ENCODE measurements at places on chromosomes 2 and 18.

DNA sequence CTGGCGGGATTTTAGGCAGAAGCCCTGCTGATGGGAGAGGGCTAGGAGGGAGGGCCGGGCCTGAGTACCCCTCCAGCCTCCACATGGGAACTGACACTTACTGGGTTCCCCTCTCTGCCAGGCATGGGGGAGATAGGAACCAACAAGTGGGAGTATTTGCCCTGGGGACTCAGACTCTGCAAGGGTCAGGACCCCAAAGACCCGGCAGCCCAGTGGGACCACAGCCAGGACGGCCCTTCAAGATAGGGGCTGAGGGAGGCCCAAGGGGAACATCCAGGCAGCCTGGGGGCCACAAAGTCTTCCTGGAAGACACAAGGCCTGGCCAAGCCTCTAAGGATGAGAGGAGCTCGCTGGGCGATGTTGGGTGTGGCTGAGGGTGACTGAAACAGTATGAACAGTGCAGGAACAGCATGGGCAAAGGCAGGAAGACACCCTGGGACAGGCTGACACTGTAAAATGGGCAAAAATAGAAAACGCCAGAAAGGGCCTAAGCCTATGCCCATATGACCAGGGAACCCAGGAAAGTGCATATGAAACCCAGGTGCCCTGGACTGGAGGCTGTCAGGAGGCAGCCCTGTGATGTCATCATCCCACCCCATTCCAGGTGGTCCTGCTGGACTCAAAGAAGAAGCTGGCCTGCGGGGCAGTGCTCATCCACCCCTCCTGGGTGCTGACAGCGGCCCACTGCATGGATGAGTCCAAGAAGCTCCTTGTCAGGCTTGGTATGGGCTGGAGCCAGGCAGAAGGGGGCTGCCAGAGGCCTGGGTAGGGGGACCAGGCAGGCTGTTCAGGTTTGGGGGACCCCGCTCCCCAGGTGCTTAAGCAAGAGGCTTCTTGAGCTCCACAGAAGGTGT lies 8.5 kb downstream of the PROC start:
- DNase-seq: no peak

- DNase-seq: no peak
Observed at GRCh38 chr2:239973386-239973785, 51.8 kb downstream of the NDUFA10 start.

DNA sequence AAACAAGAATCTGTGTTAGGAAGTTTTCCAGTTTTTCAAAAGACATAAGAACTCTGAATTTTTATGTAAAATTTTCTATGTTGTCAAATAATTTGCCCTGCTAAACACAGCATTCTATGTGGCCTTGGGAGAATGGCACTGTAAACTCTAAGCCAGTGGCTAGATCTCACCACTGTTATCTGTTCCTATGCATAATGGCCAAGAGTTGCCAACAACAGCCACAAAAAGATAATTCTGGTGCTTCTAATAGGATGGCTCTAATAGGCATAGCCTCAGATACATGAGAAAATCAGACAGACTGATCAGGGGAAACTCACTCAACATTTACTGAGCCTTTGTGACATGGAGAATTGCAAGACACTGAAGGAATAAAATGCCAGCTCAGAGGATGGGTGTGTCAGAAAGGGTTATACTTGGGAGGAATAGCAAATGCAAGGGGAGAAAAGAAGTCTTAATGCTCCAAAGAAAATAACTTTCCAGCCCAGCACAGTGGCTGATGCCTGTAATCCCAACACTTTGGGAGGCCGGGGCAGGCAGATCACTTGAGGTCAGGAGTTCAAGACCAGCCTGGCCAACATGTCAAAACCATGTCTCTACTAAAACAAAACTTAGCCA lies 63.7 kb downstream of the COBLL1 start:
- no peak for DNase-seq

DNA sequence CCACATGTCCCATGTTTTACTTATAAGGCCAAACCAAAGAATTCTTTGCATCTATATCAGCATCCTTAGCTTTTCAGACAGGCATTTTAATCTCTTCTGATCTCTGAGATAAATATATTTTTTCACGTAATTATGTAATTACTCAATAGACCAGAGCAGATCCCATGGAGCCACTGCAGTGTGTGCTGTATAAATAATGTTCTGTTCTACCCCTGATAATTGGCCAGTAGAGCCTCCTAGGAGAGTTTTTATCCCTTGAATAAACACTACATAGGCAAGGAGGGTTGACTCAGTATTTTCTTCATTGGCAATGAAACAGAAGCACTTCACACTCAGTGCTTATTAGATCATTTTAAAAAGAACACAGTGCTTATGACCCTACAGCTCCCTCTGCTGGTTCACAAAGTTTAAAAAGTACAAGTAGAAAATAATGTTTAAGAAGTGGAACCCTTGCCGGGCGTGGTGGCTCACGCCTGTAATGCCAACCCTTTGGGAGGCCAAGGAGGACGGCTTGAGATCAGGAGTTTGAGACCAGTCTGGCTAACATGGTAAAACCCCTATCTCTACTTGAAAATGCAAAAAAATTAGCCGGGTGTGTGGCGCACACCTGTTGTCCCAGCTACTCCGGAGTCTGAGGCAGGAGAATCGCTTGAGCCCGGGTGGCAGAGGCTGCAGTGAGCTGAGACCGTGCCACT lies 91.9 kb downstream of the PPP1R1C start:
- peak; percentile 32 for DNase-seq

DNA sequence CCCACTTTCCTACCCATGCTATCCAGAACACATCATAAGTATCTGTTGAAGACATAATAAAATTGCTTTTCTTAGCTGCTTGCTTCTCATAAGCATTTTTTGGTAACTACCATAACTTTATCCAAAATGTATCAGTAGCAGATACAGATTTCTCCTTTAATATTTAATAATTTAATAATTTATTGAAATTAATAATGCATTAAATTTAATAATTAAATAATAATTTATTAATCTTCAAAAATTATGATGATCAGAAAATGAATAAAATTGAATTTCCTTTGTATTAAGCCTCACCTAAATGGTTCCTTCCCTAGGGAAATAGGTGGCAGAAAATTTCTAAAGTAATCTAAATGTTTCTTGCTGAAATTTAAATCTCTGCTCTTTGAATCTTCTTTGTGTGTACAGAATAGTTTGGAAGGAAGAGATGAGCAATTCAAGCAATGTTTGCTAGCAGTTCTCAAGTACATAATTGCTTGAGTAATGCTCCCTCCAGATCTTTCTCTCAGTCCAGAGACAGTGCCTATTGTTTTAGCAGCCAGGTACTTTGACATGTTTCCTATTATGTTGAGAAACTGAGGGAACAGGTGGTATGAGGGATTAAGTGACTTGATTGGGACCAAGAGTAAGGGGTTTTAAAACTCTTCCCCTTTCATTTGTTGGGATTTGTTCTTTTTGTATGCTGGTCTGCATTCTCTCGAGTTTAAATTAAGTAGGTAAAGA lies 123.1 kb upstream of the CYP26B1 start:
- DNase-seq: no peak

GRCh38 chr2:241774419-241775222 lies 2.0 kb upstream of the GAL3ST2 start:
- peak; percentile 30 for DNase-seq

GRCh38 chr2:172326211-172326509 lies 101.2 kb upstream of the ITGA6 start:
- no peak for DNase-seq

DNA sequence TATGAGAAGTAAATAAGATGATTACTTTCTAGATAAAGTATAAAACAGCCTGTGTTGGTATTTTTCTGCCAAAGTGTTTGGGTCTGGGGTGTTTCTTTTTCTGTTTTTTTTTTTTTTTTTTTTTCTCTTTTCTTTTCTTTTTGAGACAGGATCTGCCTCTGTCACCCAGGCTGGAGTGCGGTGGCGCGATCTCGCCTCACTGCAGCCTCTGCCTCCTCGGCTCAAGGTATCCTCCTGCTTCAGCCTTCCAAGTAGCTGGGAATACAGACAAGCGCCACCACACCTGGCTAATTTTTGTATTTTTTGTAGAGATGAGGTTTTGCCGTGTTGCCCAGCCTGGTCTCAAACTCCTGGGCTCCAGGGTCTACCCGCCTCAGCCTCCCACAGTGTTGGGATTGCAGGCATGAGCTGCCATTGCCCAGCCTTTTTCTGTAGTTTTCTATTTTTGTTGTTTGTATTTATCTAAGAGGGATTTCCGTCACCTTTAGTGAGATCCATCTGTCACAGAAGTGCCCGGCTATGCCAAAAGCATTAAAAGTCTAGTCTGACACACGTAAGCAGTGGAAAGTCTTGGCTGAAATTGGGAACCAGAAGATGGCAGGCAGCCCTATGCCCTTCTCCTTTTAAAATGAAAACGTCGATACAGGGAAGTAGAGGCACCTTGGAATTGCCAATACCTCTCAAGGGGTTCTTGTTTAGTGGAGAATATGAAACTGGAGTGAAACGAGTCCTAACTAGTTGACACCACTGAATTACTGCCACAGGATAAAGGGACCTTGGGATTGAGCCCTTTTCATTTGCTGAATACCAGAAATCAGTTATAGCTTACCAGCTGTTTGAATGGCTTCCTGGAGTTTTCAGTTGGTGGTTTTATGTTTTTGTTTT lies 14.0 kb downstream of the UGP2 start:
- DNase-seq: no peak

DNA sequence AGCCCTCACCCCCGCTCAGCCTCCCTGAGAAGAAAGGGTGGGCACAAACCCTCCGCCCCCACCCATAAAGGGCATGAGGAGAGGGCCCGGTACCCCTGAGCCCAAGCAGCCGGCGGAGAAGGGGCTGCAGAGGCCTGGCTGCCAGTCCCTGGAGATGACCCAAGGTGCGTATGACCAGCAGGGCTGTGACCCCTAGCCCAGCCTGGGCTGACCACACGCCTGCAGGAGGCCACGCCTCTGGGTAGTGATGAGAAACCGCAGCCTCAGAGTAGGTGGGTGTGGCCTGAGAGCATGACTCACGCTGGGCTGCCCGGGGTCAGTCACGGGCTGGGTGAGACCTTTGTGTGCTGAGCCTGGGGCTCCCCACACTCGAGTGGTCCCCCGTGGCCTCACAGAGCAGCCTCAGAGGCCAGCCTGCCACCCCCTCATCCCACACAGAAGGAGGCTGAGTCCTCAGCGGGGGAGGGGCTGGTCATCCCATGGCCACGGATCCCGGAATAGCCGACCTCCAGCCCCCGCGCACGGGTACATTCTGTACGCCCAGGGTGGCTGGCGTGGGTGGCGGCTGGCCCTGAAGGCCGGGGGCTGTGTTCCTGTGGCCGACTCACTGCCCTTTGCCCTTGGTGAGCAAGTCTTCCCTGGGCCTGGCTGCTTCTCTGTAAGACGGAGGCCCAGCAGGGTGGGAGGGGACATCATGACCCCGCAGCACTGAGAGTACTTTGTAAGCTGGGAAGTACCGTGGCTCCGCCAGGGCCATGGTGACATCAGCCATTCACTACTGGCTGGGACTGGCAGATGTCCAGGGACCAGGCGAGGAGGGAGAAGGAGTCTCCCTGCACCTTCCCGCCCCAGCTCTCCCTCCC lies 110.8 kb upstream of the OTOS start:
- DNase-seq: peak; percentile 72

GRCh38 chr2:194363295-194363694 lies 1293.7 kb upstream of the SLC39A10 start:
- no peak for DNase-seq

- no peak for DNase-seq
Observed at GRCh38 chr18:10759241-10759640, 233.4 kb downstream of the NAPG start.

GRCh38 chr18:75544051-75544481 lies 116.6 kb upstream of the SMIM21 start:
- no peak for DNase-seq

DNA sequence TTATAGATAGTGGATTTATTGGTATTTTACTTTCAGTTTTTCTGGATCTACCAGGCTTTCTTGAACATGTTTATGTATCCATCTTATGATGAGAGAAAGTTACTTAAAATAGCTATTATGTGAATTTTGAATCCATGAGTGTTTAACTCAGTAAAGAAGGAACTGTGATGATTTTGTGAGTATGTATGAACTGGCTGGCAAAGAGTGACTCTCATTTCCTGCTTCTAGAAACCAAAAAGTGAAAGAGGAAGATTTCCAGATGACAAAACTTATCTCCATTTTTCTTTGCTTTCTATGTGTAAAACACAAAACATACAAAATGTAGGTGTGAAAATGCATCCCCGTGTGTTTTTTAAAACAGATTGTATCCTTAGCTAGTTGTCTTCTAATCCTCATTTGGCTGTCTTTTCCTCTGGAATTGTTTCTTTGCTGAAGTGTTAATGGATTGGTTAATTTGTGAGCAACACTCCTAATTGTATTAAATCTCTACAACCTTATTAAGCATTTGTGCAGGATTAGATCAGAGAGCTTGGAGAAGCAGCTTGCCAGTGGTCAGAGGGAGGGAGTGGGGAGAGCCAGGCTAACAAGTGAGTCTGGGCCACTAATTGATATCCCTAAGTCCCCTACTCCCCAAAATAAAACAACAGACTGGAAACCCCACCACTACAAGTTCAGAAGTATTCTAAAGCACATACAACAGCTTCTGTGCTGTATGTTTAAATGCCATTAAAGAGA lies 23.9 kb downstream of the PTPRM start:
- DNase-seq: no peak
